ENCODE measurements at places on chromosomes 12 and 14.

- H3K36me3 ChIP-seq, result no peaks in the 10 kb centered on the region
- H3K4me1 ChIP-seq, result peaks cover 55% of the 10 kb centered on the region
- peak; percentile 58 for DNase-seq
- H3K4me3 ChIP-seq, result no peak overlapping the region
- peak overlapping the region; percentile 59 for H3K27ac ChIP-seq
Observed at GRCh38 chr12:124551268-124552144, 15.9 kb downstream of the NCOR2 start.

DNA sequence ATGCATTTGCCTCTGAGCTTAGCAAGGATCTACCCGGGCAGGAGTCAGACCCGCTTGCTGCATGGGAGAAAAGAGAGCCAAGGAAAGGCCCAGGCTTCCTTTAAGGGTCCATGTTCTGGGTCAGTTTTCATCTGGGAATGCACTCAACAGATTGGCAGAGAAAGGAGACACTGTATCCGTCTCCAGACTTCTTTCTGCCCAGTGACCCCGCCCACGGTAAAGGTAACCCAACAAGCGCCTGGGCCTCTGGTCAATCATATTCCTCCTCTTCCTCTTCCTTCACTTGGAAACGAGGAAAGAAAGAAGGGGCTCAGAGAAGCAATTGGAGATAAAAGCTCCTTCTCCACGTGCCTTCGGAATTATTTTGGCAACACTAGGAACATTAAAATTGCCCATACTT lies 27.1 kb upstream of the TCP11L2 start:
- H3K27me3 ChIP-seq, result no peaks in the 10 kb centered on the region
- H3K4me1 ChIP-seq, result peaks cover 42% of the 10 kb centered on the region
- no peak overlapping the region for H3K27ac ChIP-seq
- DNase-seq, result peak; percentile 29

- peaks cover 30% of the 10 kb centered on the region for H3K4me1 ChIP-seq
- H3K4me3 ChIP-seq, result no peak overlapping the region
- no peak for DNase-seq
- H3K36me3 ChIP-seq, result no peaks in the 10 kb centered on the region
Observed at GRCh38 chr12:15977999-15978951, 67.1 kb downstream of the DERA start.

- no peaks in the 10 kb centered on the region for H3K27me3 ChIP-seq
- H3K27ac ChIP-seq, result no peak overlapping the region
- no peaks in the 10 kb centered on the region for H3K4me1 ChIP-seq
- no peaks in the 10 kb centered on the region for H3K36me3 ChIP-seq
Observed at GRCh38 chr14:53743371-53743770, 213.3 kb downstream of the BMP4 start.

DNA sequence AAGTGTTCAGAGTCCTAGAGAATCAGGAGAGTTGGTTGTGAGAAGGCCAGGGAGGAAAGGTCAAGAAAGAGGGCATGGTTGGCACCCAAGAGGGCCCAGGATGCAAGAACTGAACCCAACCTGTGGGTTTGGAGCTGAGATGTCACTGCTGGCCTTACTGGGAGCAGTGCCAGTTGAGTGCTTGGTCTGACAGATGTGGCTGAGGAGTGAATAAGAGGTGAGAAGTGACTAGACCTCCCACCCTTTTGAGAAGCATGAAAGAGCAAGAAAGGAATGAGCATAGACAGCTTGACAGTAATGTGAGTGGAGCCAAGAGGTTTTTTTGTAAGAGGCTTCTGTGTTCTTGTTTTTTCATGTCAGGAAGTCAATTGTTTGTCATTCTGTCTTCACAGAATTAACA lies 95.3 kb downstream of the FGD4 start:
- no peak overlapping the region for H3K4me3 ChIP-seq
- H3K27me3 ChIP-seq, result no peaks in the 10 kb centered on the region
- H3K27ac ChIP-seq, result no peak overlapping the region
- no peaks in the 10 kb centered on the region for H3K36me3 ChIP-seq
- peaks cover 27% of the 10 kb centered on the region for H3K4me1 ChIP-seq

- no peaks in the 10 kb centered on the region for H3K36me3 ChIP-seq
- H3K27me3 ChIP-seq, result no peaks in the 10 kb centered on the region
- no peak overlapping the region for H3K4me3 ChIP-seq
- DNase-seq, result no peak
Observed at GRCh38 chr14:52399104-52399503, 85.0 kb downstream of the PTGER2 start.

GRCh38 chr12:122483969-122484368 lies 16.8 kb downstream of the ZCCHC8 start:
- no peaks in the 10 kb centered on the region for H3K4me1 ChIP-seq
- H3K27me3 ChIP-seq, result no peaks in the 10 kb centered on the region
- no peak overlapping the region for H3K4me3 ChIP-seq
- DNase-seq, result no peak
- peaks cover 38% of the 10 kb centered on the region for H3K36me3 ChIP-seq

- H3K36me3 ChIP-seq, result no peaks in the 10 kb centered on the region
- H3K27me3 ChIP-seq, result peaks cover 45% of the 10 kb centered on the region
- no peak overlapping the region for H3K4me3 ChIP-seq
- peaks cover 6% of the 10 kb centered on the region for H3K4me1 ChIP-seq
- peak; percentile 59 for DNase-seq
Observed at GRCh38 chr14:28754209-28754985, 12.2 kb upstream of the FOXG1 start.

DNA sequence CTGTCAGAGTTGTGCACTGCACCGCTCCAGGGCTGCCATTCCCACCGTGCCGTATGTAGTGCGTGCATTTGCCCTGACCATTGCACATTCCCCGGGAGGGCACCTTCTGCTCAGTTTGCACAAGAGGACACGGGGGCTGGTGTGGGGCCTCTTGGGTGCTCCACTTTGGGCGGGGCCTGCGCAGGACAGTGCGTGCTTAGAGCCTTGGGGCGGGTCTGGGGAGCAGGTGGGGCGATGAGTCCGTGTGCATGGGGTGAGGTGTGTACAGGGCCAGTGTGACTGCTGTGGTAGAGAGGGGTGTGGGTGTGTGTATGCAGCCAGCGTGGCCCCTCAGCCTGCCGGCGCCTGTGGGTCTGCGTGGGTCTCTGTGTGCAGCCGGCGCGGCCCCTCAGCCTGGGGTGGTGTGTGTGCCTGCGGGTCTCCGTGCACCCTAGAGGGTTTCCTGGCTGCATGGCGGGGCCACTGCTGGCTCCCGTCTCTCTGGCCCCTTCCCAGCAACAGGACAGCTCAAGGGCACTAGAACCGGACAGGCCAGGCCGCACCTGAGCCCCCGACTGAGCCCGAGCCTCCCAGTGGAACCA lies 31.9 kb downstream of the FBRSL1 start:
- peaks cover 80% of the 10 kb centered on the region for H3K4me1 ChIP-seq
- no peak for DNase-seq
- no peaks in the 10 kb centered on the region for H3K27me3 ChIP-seq
- no peak overlapping the region for H3K4me3 ChIP-seq

- peaks cover 9% of the 10 kb centered on the region for H3K4me1 ChIP-seq
- no peak for DNase-seq
Observed at GRCh38 chr12:4564818-4565217, 2.8 kb downstream of the DYRK4 start.

DNA sequence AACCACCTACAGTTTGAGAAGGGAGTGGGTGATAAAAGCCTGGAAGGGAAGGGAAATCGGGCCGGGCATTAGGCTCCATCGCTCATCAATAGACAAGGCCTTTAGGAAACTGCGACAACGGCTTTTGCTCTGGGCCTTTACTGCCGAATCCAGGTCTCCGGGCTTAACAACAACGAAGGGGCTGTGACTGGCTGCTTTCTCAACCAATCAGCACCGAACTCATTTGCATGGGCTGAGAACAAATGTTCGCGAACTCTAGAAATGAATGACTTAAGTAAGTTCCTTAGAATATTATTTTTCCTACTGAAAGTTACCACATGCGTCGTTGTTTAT lies 261 bp upstream of the RNU7-1 start:
- peaks cover 44% of the 10 kb centered on the region for H3K4me1 ChIP-seq
- H3K27me3 ChIP-seq, result no peaks in the 10 kb centered on the region
- no peak overlapping the region for H3K4me3 ChIP-seq
- peak; percentile 83 for DNase-seq
- H3K27ac ChIP-seq, result peak overlapping the region; percentile 96
- H3K36me3 ChIP-seq, result no peaks in the 10 kb centered on the region

DNA sequence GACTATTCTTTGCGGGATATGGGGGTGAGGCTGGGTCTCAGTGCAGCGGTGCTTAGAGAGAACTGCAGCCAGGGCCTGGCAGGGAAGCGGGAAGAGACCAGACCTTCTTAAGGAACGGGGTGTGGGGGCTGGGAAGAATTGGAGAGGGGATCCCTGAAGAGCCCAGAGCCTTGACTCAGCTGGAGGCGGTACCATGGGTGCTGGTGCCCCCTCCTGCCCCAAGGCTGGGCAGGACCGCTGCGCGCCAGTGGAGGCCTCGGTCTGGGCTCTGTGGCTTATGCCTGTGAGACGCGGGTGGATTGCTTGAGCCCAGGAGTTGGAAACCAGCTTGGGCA lies 1.3 kb upstream of the RNU7-1 start:
- H3K4me3 ChIP-seq, result no peak overlapping the region
- peak overlapping the region; percentile 98 for H3K27ac ChIP-seq
- peaks cover 52% of the 10 kb centered on the region for H3K4me1 ChIP-seq
- no peak for DNase-seq

GRCh38 chr14:36035675-36036074 lies 140.8 kb downstream of the PTCSC3 start:
- no peak overlapping the region for H3K4me3 ChIP-seq
- no peaks in the 10 kb centered on the region for H3K27me3 ChIP-seq
- H3K36me3 ChIP-seq, result no peaks in the 10 kb centered on the region

DNA sequence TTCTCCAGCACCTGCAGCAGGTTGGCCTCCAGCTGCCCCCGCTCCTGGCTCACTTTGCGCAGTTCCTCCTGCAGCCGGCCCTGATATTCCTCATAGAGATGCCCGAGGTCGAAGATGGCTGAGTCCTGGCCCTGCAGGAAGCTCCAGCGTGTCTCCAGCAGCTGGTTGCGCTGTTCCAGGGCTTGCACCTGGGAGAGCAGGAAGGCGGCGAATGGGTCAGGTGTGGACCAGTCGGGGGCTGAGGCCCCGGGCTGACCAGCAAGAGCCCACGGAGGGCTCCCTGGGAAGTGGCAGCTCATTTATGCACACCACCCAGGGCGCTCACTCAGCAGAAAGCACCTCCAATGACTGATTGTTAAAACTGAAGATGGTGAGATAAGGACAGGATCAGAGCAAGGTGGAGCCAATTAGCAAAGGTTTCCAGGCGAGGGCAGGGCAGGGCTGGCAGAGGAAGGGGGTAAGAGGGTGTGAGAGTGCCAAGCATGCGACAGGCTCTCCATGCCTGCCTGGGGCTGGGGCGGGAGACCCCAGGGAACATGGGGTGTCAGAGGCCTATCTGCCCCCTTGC lies 6.3 kb downstream of the KRT80 start:
- peaks cover 20% of the 10 kb centered on the region for H3K4me1 ChIP-seq
- no peaks in the 10 kb centered on the region for H3K36me3 ChIP-seq
- H3K4me3 ChIP-seq, result no peak overlapping the region

- no peak for DNase-seq
- no peaks in the 10 kb centered on the region for H3K27me3 ChIP-seq
- no peaks in the 10 kb centered on the region for H3K36me3 ChIP-seq
- H3K4me3 ChIP-seq, result no peak overlapping the region
Observed at GRCh38 chr12:131561051-131561450, 149.8 kb upstream of the SFSWAP start.

DNA sequence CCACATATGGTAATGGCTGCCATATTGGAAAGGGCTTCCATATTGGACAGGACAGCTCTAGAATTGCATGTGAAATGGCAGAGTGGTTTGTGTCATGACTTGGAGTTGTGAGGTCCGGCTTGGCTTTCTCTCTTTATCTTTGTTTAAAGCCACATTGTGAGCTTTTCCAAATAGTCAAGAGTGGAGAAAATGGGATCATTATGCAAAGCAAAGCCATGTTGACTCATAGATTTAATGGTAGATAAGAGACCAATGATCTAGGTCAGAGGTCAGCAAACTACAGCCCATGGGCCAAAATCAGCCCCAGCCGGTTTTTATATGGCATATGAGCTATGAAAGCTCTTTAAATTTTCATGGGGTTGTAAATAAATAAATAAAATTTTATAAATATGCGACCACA lies 449.1 kb downstream of the BCL11B start:
- H3K36me3 ChIP-seq, result no peaks in the 10 kb centered on the region
- H3K4me1 ChIP-seq, result no peaks in the 10 kb centered on the region
- H3K27me3 ChIP-seq, result no peaks in the 10 kb centered on the region
- DNase-seq, result no peak
- H3K4me3 ChIP-seq, result no peak overlapping the region

- H3K4me3 ChIP-seq, result no peak overlapping the region
- DNase-seq, result no peak
- no peaks in the 10 kb centered on the region for H3K27me3 ChIP-seq
- no peaks in the 10 kb centered on the region for H3K36me3 ChIP-seq
Observed at GRCh38 chr12:58844161-58844560, 76.1 kb downstream of the LRIG3 start.

DNA sequence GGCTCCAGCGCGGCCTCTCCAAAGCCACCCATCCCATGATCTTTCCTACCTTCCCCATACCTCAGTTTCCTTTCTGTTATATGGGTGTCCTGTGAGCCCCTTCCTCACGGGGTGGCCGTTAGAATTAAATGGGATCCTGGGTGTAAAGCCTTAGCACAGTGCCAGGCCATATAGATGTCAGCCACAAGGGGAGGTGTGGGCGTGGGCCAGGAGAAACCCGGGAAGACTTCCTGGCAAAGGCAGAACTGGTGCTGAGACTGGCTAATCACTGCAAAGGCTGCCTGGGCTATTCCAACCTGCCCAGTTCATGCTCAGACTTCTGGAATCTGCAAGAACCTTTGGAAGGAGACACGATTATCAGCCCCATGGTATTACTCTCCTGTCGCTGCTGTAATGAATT lies 11.0 kb upstream of the NCOR2 start:
- no peaks in the 10 kb centered on the region for H3K4me1 ChIP-seq
- H3K27me3 ChIP-seq, result no peaks in the 10 kb centered on the region
- no peak overlapping the region for H3K4me3 ChIP-seq
- no peak overlapping the region for H3K27ac ChIP-seq
- DNase-seq, result no peak

GRCh38 chr12:2792671-2793500 lies 1.9 kb upstream of the FKBP4 start:
- H3K27ac ChIP-seq, result no peak overlapping the region
- DNase-seq, result no peak
- H3K4me1 ChIP-seq, result peaks cover 29% of the 10 kb centered on the region
- H3K36me3 ChIP-seq, result no peaks in the 10 kb centered on the region
- no peaks in the 10 kb centered on the region for H3K27me3 ChIP-seq
- H3K4me3 ChIP-seq, result no peak overlapping the region

- peak; percentile 89 for DNase-seq
- no peaks in the 10 kb centered on the region for H3K36me3 ChIP-seq
- H3K27me3 ChIP-seq, result no peaks in the 10 kb centered on the region
- peaks cover 58% of the 10 kb centered on the region for H3K4me1 ChIP-seq
Observed at GRCh38 chr12:8038659-8039114, 6.2 kb downstream of the FOXJ2 start.

All from body of pancreas (tissue), 4 donors.